ENCODE measurements at places on chromosomes 11 and 22.

GRCh38 chr11:6402061-6402470 lies 11.8 kb downstream of the SMPD1 start:
- DNase-seq: no peak

DNA sequence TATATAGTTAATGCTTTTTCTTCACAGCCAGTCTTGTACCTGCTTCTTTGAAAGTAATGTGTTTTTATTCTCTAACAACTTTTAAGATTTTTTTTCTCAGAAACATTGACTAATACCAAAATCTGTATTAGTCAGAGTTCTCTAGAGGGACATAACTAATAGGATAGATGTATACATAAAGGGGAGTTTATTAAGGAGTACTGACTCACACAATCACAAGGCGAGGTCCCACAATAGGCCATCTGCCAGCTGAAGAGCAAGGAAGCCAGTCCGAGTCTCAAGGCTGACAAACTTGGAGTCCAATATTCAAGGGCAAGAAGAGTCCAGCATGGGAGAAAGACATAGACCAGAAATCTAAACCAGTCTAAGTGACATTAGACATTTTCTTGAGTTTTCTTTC lies 140.0 kb downstream of the RAB38 start:
- DNase-seq: no peak

- DNase-seq: no peak
Measured at GRCh38 chr11:122813894-122814270, 24.4 kb upstream of the CRTAM start.

GRCh38 chr11:41921746-41922390 lies 462.4 kb upstream of the LRRC4C start:
- DNase-seq: no peak

- no peak for DNase-seq
Measured at GRCh38 chr11:9571763-9572115, 1.7 kb upstream of the WEE1 start.

DNA sequence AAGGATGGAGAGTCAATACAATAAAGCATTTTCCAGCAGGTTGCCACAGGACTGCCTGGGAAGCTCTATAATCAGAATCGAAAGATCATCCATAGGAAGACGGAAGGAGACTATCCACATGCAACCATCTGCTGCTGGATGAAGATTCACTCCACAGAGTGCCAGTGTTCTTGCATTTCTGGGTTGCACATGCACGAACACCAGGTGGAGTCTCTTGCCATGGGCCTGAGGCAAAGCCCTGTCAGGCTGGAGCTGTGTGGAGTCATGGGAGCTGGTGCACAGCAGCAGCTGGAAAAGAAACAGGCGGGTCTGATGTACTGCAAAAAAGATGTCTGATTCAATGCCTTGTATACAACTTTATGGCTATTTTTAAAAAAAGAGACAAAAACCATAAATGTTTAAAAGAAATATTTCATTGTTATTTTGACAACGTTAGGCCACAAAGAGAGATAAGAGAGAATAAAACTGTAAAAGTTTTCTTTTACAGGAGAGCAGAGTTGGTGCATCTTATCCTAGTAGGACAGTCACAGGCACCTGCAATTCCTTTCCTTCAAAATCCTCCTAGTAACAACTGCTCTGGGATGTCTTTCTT lies 12.9 kb upstream of the FAT3 start:
- no peak for DNase-seq

GRCh38 chr11:17933708-17934107 lies 79.1 kb downstream of the SERGEF start:
- no peak for DNase-seq

DNA sequence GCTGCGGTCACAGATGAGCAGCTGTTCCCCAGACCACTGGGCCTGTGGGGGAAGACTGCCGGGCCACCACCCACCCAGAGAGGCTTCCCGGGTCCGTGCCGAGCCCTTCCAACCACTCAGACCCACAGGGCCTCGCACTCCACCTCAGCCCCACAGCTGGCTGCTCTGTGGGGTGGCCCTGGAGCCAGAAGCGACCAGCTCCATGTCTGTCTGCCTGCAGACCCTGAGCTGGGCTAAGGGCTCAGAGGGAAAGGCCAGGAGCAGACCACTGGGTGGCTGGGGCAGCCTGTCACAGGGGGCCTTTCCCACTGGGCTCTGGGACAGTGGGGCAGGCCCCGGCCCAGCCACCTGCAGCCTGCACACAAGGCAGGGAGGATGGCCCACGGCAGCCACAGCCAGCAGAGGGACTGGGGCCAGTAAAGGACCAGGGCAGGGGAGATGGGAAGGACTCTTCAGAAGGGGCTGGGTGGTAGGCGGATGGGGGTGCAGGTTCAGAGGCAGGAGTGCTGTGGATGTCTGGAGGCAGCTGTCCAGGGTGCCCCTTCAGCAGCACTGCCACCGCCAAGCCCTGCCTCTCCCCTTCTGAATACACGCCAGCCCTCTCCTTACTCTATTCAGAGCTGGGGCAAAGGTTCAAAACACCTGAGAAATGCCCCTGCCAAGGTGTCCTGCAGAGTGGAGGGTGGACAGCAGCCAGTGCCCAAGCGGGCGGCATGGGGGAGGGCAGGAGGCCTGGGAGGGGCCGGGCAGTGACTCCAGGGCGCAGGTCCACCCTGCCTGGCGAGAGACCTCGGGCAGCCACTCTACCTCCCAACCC lies 32.2 kb downstream of the GNB1L start:
- DNase-seq: no peak

DNA sequence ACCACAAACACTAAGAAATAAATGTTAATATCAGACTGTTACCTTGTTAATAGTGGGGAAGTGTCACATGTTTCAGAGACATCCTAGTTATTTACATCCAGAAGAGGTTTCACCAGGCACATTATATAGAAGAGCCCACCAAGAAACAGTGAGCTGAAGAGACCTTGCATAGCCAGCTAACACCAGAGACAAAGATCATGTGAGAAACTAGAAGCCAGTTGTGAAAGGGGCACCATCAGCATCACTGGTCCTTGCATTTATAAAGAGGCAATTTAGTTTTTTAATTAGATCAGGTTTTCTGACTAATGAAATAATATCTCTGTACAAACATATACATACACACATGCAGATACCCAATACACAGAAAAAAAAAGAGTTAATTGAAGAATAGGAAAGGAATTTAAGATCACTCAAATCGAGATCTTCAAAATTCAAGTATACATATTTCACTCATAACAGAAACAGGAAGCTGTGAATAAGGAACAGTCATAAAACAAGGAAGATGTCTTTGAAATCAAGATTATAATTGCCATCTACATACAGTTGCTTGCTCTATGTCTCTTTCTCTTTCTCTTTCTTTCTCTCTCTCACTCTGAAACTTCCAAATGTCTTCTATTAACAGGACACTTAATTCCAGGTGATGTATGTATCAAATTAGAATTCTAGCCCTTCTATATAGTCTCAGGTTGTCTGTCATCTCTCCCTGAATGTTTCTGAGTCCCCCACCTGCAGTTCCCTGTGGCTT lies 348.7 kb downstream of the ETS1 start:
- no peak for DNase-seq

- no peak for DNase-seq
Measured at GRCh38 chr22:29308148-29308790, 1.8 kb downstream of the GAS2L1 start.

Measured in stimulated activated CD8-positive, alpha-beta memory T cell treated with anti-CD3 and anti-CD28 coated beads, Interleukin-7, amount 100 ng/mL, for 1 hour (primary cell).